Upper lobe of left lung (tissue), 6 donors: ENCODE measurements at places on chromosomes 11 and 22.

DNA sequence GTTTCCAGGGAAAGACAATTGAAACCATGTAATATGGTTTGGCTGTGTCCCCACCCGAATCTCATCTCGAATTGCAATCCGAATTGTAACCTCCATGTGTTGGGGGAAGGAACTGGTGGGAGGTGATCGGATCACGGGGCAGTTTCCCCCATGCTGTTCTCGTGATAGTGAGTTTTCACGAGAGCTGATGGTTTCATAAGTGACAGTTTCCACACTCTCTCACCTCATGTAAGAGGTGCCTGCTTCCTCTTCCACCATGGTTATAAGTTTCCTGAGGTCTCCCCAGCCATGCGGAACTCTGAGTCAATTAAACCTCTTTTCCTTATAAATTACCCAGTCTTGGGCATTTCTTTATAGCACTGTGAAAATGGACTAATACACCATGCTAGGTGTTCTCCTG, 148.3 kb upstream of the CADM1 start:
- DNase-seq = no peak

DNA sequence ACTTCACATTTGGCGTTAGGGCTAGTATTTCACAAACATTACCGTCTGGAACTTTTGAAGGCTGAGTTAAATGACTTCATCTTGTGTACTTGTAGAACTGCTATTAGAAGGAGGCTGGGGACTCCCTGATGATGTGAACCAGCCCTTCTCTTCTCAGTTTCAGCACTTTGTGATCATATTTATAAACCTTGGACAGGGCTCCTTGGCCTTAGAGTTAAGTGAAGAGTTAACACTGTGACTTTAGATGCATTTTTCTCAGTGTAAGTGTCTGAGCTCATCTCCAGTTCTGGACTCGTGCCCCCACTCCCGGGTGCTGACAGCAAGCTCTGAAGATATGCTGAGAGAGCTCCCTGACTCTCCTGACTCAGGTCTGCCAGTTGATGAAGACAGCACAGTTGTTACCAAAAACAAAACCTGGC, 8.4 kb downstream of the MIAT start:
- no peak for DNase-seq

GRCh38 chr11:70501933-70502540, 103.7 kb downstream of the CTTN start:
- no peak for DNase-seq

DNA sequence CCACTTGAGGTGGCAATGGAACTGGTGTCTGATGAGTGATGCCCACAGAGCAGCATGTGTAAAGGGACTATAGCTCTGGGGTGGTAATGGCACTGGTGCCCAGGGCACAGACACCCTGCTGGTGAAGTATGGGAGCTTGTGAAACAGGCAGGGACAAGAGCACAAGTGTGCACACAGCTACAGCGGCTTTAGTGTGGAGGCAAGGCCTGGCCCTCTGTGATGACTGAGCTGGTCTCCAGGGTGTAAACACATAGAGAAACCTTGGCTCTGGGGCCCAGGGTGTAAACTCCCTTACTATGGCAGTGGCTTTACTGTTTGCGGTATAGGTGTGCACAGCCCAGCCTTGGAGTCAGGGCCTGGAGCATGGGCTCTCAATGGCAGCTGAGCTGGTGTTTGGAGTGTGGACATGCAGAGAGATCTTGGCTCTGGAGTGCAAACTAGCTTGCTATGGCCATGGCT, 46.3 kb downstream of the BIRC2 start:
- DNase-seq = no peak

- no peak for DNase-seq
Observed at GRCh38 chr22:30284172-30284571, 5.1 kb downstream of the CASTOR1 start.

GRCh38 chr11:97345032-97345431, 955.2 kb downstream of the JRKL start:
- no peak for DNase-seq

DNA sequence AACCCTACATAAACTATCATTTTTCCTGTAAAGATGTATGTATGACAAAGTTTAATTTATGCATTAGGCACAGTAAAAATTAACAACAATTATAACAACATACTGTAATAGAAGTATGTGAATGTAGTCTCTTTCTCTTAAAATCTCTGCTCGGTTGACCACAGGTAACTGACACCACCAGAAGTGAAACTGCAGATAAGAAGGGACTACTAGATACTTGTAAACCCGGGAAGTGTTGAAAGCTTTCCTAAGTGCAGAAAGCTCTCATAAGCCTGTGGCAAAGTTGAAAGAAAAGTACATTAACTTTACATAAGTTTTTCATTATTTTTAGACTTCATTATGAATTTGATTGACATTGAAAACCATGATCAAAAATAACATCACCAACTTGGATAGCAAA, 1173.3 kb downstream of the LRRC4C start:
- DNase-seq = no peak

DNA sequence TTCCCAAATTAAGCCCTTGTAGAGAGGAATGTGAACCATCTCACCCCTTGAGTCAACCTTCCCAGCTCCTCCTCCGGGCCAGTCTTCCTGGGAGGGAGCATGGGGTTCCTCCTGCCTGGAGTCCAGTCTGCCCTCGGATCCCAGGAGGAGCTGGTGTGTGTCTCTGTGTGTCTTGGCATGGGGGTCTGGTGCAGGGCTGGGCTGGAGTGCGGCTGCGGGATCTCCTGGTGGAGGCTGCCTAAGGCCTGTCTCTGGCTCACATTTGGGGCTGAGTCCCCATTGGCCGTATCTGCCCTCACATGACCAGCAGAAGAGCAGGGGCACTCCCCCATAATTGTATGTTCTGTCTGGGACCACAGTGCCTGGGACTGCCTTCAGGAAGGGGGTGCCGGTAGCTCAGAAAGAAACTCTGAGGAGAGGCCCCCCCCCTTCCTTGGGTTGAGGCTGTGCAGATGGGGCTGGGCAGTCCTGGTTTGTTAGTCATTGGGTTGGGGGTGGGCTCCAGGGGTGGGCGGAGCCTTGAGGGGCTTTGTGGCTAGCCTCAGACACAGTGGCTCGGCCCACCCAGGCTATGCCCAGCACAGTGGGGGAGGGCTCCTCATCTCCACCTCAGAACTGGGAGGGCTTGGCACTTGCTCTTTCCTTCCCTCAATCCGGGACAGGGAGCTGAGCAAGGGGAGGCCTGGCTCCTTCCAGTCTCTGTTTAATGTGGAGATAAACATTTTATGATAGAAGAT, 2.9 kb downstream of the C1QTNF5 start:
- DNase-seq = no peak
